NCI-H526 treated with DMSO at 0.1 percent for 48 hours (cell line): ENCODE measurements at places on chromosomes 11 and 22.

DNA sequence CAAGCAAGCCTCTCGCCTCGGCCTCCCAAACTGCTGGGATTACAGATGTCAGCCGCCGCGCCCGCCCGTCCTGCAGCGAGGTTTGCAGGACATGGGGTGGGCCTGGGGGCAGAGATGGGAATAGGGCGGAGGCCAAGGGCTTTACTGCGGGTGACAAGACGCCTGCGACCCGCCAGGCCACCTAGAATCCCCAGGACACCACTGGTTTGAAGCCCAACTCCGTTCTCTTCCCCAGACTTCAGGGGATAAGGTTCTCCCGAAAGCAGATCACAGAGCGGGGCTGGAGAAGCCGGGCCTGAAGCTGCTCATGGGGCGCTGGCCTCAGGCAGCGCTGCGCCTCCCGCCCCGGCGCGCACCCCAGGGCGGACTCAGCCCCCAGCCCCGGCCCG lies 354 bp downstream of the POLR2L start:
- no peak for DNase-seq

DNA sequence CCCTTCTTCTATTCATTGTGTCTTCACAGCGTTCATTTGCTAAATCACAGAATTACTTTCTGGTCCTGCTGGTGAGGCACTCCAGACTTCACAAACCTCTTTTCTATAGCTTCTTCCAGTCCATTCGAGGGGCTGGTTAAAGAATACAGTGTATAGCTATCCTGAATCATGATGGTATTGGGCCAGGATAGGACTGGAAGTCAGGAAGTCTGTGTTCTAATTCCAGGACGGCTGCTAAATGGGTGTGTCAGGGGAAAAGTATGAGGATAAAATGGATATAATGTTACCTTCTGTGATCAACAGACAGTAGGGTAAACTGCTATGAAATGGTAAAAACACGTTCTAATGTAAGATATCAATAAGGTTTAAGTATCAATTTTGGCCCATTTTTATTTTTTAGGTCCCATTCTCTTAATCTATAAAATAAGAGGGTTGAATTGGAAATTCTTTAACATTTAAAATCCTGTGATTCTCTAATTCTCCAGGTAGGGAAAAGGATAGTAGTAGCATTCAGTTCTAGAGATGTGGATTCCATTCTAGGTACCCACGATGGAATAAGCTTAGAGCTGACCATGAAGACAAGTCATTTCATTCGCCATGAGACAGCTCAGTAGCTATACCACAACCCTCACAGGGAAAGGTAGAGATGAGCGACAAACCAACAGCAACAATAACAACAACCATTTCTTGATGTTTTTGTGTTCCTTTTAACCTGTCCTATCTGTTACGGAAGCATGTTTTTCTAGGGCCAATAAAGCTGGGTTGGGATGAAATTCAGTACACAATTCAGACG lies 96.1 kb downstream of the SLC1A2 start:
- DNase-seq: no peak

- no peak for DNase-seq
These were observed 2.1 kb downstream of the CSNK1E start for GRCh38 chr22:38314933-38315822.

DNA sequence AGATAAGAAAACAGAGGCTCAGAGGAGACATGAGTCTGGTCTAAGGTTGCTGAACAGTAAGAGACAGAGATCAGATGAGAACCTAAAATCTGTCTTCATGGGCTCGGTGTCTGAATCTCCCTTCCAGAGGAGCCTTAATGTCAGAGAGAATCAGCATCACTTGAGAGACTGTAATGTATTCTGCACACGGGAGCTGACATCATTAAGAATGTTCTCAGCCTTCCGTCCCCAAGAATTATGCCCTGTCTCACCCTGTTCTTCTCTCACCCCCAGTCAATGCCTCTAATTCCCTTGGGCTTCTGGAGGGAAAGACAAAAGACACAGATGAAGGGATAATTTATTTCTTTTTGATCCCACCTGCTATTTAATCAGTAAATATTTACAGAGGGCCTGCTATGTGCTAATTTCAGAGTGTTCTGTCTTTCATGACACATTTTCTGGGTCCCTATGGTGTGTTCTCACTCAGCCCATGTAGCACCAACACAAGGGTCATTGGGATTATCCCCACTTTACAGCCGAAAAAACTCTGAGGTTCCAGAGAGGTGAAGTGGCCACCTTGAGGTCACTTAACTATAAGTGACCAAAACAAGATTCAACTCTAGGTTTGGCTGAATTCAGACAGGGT lies 61.8 kb downstream of the CD82 start:
- DNase-seq: no peak

DNA sequence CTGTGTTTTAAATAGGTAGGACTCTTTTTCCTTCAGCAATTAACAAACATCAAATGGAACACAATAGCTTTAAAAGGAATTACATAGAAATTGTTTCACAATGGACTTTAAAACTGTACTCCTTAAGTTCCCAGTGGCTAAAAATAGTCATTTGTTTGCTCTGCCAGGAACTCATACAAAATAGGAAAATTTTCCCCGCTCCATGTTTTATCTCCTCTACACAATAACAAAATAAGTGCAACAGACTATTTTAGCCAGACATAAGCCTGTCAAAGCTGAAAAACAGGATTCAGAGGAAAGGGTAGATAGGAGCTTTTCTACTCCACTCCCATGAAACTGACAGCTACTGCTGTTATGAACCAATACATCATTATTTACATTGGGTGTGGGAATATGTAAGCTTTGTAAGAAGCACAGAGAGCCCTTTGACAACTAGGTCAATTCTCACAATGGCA lies 90.1 kb downstream of the STK33 start:
- DNase-seq: no peak

- no peak for DNase-seq
These were observed 384.5 kb upstream of the KIRREL3 start for GRCh38 chr11:127385071-127385470.

GRCh38 chr11:83285151-83285770 lies 906 bp downstream of the CCDC90B start:
- DNase-seq: no peak

- DNase-seq: no peak
These were observed 6.1 kb upstream of the PMM1 start for GRCh38 chr22:41595703-41596102.

DNA sequence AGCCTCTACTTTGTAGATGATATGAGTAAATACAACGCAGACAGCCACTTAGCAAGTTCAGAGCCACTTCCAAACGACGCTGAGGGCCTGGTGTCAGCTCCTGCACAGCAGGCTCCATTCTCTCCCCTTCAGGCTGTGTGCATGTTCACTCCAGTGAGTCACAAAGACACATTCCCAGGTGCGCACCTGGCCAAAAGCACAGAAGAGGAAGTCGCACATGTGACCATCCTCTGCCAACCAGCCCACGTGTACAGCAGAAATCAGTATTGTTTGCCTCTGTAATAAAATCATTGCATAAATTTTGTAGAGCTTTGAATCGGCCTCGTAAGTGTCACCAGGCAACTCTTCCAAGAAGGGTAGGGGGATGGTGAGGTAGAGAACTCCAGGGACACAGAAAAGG lies 19.5 kb upstream of the TPH1 start:
- DNase-seq: no peak

GRCh38 chr22:17084554-17085276 lies at the start of gene IL17RA:
IL17RA (plus strand) TSS chr22:17085000; CDS start chr22:17085092, 92 bp downstream.
- peak; percentile 72 for DNase-seq

- no peak for DNase-seq
These were observed 24.9 kb upstream of the C11orf58 start for GRCh38 chr11:16713594-16713993.

DNA sequence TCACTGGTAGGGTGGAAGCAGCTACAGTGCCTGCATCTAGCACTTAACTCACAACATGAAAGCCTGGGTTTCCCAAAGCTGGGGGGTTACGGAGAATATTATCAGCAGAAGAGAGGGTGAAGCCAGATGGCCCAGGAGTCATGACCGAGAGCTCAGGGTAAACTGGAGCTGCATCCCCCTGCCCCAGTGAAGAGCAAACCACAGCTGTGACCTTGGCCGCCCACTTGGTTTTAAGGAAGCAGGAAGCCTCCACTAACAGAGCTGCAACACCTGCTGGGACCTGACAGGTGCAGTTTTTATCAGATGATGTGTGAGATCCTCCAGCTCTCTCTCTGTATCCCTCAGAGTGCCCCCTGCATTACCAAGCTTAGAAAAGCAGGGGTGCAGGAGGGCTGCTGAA lies 20.9 kb downstream of the TCP11L1 start:
- DNase-seq: peak; percentile 5

- DNase-seq: no peak
These were observed 66.0 kb downstream of the GRK3 start for GRCh38 chr22:25630447-25630846.
